Inflammatory macrophage treated with lipopolysaccharide for 4 hours (primary cell): ENCODE measurements at places on chromosomes 11 and 22.

DNA sequence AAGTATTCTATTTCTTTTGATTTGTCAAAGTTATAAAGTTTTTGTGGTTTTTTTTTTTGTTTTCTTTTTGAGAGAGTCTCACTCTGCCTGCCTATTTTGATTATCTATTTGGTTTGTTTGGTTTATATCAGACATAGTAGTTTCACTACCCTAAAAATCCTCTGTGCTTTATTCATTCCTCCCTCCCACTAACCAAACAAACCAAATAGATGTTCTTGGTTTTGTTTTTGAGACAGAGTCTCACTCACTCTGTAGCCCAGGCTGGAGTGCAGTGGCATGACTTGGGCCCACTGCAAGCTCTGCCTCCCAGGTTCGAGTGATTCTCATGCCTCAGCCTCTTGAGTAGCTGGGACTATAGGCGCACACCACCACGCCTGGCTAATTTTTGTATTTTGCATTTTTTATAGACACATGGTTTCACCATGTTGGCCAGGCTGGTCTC lies 67.9 kb downstream of the ENTHD1 start:
- DNase-seq, result no peak

- DNase-seq, result peak; percentile 73
These were observed 28.5 kb downstream of the MAFF start for GRCh38 chr22:38230108-38230825.

GRCh38 chr22:24599514-24599913 lies 3.5 kb upstream of the GGT1 start:
- no peak for DNase-seq

DNA sequence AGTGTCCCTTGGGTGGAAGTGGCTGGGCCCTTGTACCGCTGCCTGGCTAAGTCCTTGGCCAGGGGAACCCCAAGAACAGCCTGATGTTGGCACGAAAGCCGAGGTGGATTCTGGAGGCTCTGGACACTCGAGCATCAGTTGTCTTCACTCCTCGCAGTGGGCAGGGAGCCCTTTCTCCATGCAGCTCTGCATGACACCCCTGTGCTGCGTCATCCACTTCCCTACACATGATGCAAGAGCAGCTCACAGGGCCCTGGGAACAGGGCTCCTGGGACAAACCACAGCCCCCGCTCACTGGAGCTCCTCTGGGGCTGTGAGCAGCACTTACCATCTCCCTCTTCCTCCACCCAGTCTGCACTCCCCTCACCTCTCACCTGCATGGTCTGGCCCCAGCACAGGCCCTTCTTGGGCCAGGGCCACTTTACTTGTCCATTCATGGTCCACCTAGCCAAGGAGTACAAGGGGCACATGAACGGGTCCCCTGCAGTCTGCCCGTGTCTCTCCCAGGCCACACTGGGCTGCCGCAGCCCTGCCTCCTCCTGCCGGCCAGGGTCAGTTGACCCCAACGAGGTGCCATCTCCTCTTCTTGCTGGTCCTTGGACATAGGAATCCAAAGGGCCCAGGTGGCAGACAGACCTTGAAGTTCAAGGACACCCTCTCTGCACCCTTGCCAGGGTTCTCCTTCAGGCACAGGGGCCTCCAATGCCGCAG lies 66.5 kb downstream of the IGF2 start:
- DNase-seq, result peak; percentile 5

DNA sequence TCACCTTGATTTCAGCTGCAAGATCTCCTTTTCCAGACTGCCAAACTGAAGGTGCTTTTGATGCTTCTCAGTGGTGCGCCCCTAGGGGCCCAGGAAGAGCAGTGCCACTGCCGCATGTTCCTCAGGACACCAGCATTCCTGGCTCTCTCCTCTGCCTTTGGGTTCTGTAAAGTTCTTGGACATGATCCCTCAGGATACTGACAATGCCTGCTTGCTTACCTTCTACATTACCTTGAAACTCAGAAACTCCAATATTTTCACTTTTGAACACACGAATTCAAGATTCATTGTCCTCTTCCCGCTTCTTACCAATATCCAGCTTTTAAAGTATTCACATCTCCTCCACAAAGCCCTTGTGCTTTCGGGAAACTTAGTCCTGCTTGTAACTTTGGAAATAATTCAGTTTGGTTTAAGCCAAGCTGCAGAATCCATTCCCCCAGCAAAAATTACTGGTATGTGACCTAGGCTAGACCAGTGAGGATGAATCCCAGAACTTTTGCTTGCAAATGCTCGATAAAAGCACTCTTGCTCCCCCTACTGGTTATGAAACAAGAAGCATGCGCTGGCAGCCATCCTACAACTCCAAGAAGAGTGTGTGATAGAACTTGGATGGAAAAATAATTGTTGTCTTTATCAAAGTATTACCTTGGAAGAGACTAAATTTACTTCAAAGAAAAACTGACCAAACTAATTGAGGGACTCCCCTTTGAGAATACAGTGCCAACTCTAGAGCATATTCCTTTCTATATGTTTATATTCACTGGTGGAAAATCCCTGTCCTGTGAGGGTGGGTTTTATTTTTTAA lies 16.5 kb upstream of the OR5B21 start:
- DNase-seq, result peak; percentile 72

- peak; percentile 91 for DNase-seq
These were observed 79.6 kb downstream of the ME3 start for GRCh38 chr11:86592659-86593451.

DNA sequence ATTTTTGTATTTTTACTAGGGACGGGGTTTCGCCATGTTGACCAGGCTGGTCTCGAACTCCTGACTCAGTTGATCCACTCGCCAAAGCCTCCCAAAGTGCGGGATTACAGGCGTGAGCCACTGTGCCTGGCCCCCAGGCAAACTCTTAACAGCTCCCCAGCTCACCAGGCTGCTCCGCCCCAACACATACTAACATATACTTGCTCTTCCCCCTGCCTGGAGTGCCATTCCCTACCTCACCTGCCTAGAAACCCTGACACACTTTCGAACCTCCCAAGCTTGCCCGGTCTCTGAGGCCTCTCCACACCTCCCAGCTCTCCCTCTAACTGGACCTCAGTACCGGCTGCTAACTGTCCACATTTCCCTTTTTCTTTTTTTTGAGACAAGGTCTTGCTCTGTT lies 8.5 kb downstream of the MAP4K2 start:
- no peak for DNase-seq

DNA sequence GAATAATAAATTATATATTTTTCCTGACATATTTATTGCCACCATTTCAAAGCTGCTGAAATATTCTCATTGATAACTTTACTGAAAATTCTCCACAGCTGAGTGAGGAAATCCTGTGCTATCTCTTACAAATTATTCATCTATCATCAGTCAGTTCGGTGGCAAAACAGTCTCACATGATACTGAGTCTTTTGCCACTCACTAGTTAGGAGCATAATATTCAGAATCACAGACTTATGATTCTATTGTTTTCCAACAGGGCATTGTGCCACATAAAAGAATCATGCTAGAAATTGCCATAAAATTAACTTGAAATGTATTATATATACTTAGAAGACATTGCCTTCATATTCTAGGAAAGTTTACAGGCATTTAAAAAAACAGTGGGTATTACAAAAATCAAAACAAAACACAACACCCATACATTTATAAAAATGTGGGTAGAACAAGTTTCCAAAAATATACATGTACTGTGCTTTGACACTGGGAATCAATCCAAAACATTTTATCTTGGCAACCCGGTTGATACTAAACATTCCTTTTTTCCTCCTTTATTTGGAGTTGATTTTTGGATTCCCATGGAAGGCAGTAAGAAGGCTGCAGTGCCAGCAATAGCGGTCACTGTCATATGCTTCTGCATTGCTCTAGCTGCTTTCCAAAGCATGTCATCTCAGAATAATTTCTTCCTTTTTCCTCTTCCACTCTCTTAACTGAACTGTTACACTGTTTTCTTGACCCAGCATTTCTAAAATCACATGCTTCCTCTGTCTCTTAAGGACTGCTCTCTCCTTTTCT lies 42.5 kb downstream of the ATG16L2 start:
- peak; percentile 56 for DNase-seq

- no peak for DNase-seq
These were observed 137.1 kb downstream of the ARHGAP42 start for GRCh38 chr11:100824041-100824809.
